ENCODE measurements at places on chromosomes 4 and X.

GRCh38 chr4:5845035-5845905, 47.6 kb downstream of the CRMP1 start:
- DNase-seq = no peak

GRCh38 chrX:68132749-68133148, 300.5 kb downstream of the OPHN1 start:
- no peak for DNase-seq

DNA sequence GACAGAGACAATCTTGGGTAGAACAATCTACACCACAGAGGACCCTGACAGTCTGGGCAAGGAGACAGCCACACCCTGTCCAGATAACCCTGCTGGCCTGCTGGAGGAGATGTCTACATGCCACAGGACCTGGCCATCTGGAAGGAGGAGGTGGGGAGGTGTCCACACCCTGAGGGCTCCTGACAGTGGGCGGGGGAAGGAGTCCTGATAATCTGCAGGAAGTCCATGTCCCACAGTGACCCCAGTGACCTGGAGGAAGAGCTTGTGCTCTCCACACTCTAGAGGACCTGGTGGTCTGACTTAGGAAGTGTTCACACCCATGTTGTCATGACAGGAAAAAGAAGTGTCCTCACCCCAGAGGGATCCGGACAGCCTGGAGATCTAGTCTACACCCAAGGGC, 5.5 kb downstream of the SUV39H1 start:
- DNase-seq = no peak

DNA sequence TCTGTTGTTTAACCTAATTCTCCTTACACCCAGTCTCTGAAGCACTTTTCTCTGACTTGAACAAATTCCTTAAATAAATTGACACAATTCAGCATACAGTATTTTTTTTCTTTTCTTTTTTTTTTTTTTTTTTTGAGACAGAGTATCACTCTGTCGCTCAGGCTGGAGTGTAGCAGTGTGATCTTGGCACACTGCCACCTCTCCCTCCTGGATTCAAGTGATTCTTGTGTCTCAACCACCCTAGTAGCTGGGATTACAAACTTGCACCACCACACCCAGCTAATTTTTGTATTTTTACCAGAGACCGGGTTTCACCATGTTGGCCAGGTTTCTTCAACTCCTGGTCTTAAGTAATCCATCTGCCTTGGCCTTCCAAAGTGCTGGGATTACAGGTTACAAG, 1498.1 kb upstream of the PCDH10 start:
- no peak for DNase-seq

- no peak for DNase-seq
Observed at GRCh38 chr4:122946142-122946541, 23.7 kb upstream of the NUDT6 start.

DNA sequence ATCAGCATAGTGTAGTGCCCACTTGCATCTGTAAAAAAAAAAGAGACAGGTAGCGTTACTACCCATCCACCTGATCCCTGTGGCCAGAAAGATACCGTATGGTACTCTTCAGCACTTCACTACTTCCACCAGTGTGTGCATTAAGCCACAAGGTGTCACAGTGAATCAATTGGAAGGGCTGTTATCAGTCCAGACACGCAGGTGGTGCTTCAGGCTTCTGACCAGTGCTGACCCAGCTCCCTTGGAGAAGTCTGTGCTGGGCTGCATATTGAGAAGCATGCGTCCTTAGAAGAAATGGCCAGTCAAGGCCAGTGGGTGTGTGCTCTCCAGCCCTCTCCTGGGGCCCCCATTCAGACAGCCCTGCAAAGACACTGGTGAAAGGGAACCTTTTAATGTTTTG, 10.6 kb downstream of the LDB2 start:
- DNase-seq = no peak

DNA sequence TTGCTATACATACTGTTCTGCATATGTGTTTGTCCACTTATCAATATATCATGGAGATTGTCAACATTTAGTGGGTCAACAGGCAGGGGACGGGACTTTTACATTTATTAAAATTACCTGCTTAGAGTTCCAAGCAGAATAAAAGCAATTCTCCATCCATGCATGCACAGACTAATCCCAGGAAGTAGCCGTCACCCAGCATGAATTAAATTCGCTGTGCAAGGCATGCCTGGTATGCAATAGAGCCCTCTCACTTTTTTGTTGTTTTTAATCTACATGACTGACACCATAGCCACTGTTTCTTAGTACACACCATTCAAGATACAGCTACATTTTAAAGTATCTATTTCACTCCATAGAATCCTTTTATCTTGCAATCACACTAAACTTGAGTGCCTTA, 108.9 kb downstream of the USP46 start:
- no peak for DNase-seq

GRCh38 chr4:11782859-11783258, 354.2 kb upstream of the HS3ST1 start:
- DNase-seq = no peak

DNA sequence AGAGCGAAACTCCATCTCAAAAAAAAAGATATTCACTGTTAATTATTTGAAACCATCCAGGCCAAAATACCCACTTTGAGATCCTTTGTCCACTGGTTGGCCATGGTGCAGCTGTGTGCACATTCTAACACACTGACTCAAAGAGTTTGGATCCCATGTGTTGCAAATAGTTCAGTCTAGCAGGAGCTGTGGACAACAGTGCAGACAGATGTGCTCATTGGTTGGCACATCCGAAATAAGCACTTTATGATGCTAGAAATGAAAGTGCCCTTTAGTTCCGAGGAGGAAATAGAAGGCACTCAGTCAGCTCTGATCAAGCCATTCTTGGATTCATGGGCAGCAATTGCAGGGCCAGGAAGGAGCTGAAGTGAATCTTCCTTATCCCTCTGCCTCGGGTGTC, 63.0 kb upstream of the TMEM150C start:
- no peak for DNase-seq

DNA sequence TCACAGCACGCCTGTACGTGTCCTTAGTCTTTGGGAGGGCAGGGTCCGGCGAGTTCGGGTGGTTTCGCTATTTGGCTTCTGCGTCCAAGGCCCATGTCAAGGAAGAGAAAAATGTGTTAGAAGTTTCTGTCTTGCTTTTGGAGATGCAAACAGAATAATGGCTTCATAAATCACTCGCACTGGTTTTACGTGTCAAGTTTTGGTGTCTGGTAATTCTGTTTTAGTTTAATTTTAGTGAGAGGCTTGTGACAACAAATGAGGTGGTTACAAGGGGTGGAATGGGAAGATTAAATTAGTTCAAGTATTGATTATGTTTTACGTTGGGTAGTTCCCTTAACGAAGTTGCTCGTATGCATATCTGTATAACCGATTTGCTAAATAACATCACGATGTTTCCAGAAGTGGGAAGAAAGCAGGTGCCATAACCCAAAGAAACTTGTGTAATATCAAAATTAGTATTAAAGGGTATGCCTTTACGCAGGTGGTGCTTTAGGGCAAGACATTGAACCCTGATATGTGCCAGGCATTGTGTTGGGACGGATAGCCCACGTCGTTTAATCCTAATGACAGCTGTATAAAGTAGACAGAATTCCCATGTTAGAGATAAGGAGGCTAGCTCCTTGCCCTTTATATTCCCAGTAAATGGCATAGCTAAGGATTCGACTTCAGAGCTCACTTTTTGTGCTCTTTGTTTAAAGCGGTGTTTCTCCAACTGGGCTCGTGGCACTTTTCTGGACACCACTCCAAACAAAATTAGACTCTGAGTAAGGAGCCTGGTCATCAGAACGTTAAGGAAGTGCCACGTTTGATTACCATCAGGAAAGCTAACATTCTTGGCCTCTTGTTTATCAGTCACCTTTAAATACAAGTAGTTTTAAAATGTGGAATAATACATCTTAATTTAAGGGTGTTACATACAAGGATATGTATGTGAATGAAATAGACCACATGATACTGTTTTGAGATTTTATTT, 843 bp downstream of the RPL34 start:
- DNase-seq = no peak

- DNase-seq = no peak
Observed at GRCh38 chr4:163806653-163807052, 312.2 kb downstream of the TMA16 start.

DNA sequence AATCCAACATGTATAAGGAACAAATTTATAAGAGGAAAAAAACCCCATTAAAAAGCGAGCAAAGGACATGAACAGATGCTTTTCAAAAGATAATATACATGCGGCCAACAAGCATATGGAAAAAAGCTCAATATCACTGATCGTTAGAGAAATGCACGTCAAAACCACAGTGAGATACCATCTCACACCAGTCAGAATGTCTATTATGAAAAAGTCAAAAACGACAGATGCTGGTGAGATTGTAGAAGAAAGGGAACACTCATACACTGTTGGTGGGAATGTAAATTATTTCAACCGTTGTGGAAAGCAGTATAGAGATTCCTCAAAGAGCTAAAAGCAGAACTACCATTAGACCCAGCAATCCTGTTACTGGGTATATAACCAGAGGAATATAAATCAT, 465.4 kb downstream of the TMA16 start:
- DNase-seq = no peak

GRCh38 chr4:48777739-48778138, 2.3 kb downstream of the FRYL start:
- DNase-seq = no peak

GRCh38 chr4:153773236-153773690, 13.4 kb upstream of the RNF175 start:
- no peak for DNase-seq

GRCh38 chr4:2040391-2041238, 18.5 kb upstream of the NAT8L start:
- no peak for DNase-seq

GRCh38 chrX:65783746-65784145, 116.3 kb downstream of the MSN start:
- DNase-seq = no peak

DNA sequence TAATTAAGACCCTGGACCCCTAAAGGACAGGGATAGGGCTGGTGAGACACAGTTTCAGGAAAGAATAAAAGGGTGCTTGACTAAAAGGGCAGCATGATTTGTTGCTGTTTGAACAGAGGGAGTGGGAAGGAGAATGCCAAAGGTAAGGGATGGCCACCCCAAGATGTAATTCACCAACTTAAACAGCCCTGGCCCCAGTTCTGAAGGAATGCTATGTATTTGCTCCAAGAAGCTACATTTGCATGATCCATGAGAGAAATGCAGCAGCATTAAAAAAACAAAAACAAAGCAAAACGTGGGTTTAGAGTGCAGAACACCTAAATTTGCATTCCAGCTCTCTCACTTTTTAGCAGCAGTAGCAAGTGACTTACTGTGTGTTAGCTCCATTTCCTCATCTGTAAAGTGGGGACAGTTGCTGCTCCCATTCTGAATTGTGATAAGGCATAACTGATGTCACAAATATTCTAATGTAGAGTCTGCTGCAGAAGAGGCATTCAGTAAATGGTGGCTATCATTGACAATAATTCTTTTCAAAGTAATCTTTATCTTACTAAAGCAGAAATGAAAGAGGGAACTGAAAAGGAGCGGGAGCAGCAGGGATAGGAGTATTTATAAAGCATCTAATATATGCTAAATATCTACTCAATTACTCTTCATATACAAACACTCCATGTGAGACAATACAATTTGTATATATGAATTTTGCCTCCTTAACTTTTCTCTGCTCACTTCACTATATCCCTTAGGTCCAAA, 115.8 kb downstream of the PPARGC1A start:
- DNase-seq = no peak

DNA sequence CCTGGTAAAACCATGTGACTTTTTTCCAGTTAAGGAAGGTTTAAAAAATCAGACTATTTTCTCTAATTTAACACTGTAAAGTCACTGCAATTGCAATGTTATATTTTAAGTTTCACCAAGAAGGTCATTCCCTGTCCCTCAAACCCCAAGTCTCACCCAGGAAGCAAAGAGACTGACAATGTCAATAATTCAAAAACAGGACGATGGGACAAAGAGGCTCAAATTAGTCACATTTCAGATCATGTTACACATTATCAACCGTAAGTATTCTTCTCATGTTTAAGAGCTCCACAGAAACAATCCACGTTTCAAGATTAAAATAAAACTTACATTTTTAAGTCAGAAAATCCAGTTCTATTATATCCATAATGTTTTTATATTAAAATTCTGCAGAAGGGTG, 13.2 kb downstream of the SHISA3 start:
- DNase-seq = no peak

DNA sequence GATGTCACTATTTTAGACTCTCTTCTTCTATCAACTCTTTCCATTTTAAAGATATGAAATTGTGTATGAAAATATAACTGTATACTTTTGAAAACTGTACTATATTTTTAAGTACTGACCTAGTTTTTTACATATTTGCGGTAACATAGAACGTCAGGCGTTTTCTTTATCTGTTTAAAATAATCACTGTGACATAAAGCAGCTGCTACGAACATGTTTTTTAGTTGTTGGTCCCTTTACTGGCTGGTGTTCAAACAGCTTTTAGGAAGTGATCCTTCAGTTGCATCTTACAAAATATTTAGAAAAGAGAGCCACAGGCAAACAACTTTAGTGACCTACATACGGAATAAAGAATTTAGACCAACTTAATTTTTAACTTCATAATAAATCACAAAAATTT, 73.1 kb downstream of the METTL14 start:
- no peak for DNase-seq

GRCh38 chr4:121951521-121952110, at the start of gene TRPC3:
Gene TRPC3, minus strand, starts transcription at chr4:121952060. Its CDS starts 380 bp downstream, at chr4:121951680.
- no peak for DNase-seq

- peak; percentile 15 for DNase-seq
Observed at GRCh38 chr4:106854569-106855351, 181.4 kb downstream of the DKK2 start.

- DNase-seq = no peak
Observed at GRCh38 chrX:23394421-23394820, 59.8 kb downstream of the PTCHD1 start.

DNA sequence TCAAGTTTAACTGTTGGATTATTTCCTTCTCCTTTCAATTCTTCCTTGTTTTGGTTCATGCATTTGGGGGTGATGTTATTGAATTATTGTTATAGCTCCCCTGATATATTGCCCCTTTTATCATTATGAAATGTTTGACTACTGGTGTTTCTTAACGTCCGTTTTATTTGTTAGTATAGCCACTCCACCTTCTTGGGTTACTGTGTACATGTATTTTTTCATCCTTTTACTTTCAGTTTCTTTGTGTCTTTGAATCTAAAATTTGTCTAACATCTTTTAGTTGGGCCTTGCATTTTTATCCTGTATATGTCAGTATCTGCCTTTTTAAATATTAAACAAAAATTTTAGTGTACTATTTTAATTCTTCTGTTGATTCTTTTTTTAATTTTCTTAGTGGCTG, 88.7 kb downstream of the TNIP2 start:
- no peak for DNase-seq
